ENCODE measurements at places on chromosomes 4 and X.

- no peak for DNase-seq
These were observed 117.6 kb downstream of the MAGEB17 start for GRCh38 chrX:16284842-16285241.

DNA sequence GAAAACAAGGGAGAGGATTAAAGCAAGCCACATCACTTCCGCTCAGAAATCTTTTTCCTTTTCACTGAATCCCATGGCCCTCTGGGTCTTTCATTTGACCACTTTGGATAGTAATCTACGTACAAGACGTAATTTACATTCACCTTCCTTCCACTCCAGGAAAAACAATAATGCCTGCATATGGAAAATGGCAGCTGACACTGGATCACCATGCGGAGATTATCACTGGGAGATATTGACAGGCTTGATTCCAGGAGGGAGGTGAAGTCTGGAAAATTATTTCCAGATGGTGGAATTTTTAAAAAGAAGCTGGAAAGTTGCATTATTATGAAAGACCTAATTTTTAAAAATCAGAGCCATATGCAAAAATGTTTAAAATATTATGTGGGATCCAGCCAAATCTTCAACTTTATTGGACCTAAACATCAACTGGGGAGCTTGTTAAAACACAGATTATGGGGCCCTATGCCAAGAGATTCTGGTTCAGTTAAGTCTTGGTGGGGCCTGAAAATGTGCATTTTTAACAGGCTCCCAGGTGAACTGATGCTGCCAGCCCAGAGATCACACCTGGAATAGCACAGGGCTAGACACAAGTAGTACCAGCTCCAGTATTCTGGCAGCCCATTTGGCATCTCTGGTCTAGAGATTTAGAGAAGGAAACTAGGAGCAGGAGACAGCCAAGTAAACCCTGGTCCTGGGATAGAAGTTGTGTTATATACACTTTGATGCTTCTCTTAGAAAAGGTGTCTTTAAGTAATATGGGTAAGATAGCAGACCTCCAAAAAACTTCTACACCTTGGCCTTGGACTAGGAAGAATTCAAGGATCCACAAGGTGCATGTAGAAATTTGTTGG, 290.3 kb upstream of the LDB2 start:
- no peak for DNase-seq

GRCh38 chr4:58587856-58588255, 1477.7 kb upstream of the IGFBP7 start:
- DNase-seq = no peak

DNA sequence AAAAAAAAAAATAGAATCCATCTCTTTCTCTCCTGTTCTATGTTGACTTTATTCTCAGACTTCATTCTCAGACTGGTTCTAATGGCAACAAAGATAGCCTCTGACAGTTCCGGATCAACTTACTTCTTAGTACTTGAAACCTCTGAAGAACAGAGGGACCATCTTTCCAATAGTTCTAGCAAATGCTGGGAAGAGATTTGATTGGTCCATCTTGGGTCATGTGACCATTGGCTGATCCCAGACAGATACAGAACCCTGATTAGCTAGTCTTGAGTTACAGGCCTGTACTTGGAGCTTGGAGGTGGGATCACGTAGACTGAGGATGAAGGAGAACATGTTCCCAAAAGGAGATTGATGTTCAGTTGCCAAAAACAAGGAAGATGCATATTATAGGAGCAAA, 66.9 kb upstream of the STIM2 start:
- no peak for DNase-seq

- no peak for DNase-seq
These were observed 9.3 kb downstream of the SPATA4 start for GRCh38 chr4:176186067-176186466.

GRCh38 chr4:113232194-113232593, 182.7 kb downstream of the ANK2 start:
- no peak for DNase-seq

DNA sequence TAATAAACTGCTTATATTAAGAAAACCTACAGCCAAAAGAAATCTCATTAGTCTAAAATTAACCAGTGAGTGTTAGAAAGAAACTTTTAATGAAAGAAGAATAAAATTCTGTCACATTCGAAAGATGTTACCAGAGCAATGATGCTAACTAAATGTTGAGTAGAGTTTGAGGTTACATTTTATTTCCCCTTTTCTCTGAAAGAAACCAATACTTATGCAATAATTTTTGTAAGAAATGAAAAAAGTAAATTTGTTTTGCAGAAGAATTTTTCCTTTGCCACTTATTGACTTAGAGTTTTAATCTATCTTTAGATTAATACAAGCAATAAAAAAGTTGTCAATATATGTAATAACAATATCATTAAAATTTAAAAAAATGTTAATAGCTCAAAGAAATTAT, 574.0 kb upstream of the GALNTL6 start:
- DNase-seq = no peak

- DNase-seq = no peak
These were observed 11.1 kb downstream of the RASL11B start for GRCh38 chr4:52873191-52873590.

- no peak for DNase-seq
These were observed 19.2 kb downstream of the MAGEB17 start for GRCh38 chrX:16186380-16187007.

DNA sequence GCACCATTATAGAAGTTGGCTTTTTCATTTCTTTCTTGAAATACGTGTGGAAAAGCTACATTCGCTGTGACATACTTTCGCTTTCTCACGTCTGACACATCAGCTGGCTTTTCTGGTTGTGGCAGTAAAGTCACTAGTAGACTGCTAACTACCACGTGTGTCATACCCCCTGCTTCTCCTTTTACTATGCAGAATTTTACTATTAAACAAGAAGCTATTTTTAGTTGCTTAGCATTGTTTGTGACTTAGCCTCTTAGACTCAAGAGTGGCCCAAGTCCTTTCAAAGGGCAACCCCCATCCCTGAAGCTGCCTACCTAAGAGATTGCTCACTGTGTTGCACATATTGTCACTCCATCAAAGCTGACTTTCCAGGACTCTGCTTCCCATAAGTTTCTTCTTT, 2.1 kb upstream of the IL2 start:
- DNase-seq = no peak

DNA sequence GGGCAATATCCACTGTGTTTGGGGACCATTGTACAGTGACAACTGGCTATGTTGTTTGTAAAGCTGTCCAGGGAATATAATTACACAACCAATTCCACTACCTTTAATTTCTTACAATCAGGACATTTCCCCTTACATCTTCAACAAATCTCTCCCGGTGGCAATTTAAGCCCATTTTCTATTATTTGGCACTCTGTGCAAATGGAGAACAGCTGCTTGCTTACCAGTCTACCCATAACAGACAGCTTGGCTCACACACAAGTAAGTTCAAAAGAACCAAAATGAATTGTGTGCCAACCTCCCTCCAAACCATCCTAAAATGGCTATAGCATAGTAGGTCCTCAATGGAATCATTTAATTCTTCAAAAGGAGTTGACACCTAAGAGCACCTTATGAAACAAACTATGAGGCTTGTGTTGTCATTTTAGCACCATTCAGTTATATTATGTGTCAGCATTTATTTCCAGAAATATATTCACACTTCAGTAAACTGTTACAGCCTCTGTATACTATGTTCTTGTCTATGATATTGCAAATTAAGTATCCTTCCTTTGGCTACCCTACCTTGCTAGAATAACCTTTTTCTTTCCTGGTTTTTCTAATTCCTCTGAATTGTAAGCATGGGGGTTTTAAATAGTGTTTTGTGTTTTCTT, 18.4 kb downstream of the GABRA4 start:
- no peak for DNase-seq

- DNase-seq = no peak
These were observed 195.9 kb downstream of the SCFD2 start for GRCh38 chr4:53169695-53170617.

DNA sequence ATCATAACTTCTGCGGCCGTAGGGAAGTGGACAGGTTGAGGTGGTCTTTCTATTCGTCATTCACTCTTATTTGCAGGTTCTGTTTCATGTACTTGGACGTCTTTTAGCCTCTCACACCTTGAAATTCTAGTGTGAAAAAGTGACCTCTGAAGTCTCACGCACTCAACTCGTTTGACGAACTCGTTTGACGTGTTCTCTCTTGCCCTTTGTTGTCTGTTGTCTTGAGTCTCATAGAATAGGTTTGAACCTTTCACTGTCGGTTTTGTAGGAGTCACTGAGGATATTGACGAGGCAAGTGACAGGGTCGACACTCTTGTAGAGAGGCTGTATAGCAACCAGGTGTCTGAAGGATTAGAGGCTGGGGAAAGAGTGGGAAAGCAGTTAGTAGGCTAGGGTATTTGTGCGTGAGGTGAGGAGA, 1.1 kb upstream of the PGRMC2 start:
- peak; percentile 21 for DNase-seq

DNA sequence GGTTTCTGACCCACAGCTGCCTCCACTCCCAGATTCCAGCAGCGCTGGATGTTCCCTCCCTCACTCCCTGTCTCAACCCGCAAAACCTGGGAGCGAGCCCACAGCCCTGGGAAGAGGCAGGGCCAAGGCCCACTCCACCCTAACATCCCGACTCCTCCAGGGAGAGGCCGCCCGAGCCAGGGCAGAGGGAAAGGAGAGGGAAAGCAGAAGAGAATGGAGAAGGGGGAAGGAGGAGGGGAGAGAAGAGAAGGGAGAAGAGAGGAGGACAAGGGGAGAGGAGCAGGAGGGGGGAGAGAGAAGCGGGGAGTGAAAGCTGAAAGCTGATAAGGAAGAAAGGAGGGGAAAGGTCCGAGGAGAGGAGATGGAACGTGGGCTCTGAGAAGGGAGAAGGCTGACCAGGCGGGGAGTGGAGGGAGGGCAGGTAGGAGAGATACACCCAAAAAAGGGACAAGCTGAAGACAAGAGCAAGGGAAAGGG, 120.2 kb upstream of the PJA1 start:
- no peak for DNase-seq

DNA sequence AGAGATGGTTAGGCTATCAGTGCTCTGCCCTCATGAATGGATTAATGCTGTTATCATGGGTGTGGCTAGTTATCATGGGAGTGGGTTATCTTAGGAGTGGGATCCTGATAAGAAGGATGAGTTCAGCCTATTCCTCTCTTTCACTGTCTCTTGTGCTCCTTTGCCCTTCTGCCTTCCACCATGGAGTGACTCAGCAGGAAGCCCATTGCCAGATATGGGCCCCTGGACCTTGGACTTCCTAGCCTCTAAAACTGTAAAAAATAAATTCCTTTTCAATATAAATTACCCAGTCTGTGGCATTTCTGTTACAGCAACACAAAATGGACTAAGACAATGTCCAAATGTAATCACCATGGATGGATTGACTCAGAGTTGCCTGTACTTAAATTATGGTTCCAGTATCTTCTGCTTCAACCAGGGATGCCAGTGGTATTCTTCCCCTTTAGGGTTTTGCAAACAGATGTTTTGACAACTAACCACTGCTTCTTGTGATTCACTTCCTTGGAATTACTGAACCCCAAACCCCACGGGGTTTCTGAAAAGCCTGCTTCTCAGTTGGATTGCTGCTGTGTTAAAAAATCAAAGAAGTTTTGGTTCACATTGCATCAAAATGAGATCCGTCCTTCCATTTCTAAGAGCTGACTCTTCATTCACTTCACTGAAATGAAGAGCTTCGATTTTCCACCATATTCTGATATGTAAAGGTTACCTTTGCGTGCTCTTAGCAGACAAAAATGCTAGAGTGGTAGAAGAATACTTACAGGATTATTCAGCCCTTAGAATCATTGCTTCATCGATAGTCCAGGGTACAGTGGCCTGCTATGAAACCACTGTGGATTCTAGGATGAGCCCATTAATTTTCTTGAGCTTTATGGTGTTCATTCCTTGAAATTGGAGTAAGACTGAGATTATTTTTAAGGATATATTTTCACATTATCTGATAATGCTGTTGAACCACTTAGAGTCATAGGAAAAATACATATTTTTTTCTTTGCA, 107.7 kb downstream of the FRMPD4 start:
- DNase-seq = no peak

GRCh38 chr4:159104694-159105414, 2.0 kb downstream of the RAPGEF2 start:
- DNase-seq = no peak

DNA sequence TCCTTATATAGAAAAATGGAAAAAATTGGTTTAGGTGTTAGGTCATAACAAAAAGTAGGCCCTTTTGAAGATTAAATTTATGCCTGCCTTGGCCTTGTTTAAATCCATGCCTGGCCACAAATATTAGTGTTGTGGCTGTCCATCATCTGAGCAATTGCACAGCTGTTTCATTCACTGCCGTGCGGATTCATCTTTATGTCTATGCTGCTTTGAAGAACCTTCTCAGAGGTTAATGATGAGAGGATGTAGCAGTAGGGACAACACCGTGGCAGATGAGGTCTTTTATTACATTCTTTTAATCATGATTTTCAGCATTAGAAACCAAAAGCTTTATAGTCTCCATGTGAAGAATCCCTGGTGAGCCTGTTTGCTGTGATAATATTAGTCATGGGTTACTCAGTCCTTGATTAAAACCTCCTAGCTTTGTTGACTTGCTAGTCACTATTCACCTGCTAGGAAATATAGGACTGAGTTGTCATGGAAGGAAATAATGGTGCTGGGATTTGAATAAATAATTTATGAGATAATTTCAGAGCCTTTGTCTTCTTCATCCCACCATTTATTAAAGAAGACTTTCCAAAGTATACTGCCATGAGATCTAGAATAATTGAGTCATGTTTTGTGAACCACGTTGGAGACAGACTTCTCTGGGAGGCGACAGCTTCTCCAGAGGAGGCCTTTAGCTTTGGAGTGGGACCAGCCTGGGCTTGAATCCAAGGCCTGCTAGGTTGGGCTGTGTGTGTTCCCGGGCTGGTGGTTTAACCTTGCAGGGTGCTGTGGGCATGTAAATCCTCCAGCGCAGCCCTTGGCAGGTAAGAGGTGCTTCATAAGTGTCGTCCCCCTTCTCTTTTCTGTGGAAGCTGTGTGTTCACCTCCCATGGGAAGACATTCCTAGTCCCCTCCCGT, 53.5 kb downstream of the PTTG2 start:
- DNase-seq = no peak

DNA sequence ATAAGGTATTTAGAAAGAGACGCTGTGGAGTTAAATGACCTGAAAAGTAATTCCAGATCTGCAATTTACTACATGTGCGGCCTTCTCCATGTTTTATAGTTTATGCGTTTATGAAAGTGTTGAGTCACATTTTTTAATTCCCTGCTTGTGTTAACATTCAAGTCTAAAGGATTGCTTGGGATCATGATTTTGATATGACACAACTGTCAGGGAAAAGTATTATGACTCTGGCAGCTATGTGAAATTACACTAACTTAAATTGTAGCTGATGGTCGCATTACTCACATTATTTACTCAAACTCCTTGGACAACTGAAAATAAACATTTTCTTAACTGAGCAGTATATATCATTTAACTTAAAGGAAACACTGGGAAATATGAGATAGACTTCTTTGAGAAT, 14.3 kb upstream of the GABRB1 start:
- DNase-seq = no peak

DNA sequence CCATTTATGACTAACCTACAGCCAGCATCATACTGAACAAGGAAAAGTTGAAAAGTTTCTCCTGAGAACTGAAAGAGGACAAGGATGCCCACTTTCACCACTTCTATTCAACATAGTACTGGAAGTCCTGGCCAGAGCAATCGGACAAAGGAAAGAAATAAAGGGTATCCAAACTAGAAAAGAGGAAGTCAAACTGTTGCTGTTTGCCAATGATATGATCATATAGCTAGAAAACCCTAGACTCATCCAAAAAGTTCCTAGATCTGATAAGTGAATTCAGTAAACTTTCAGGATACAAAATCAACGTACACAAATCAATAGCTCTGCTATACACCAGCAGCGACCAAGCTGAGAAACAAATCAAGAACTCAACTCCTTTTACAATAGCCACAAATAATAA, 64.5 kb downstream of the CENPC start:
- no peak for DNase-seq

- no peak for DNase-seq
These were observed 1092.3 kb downstream of the ARAP2 start for GRCh38 chr4:35151816-35152572.

Measured in HL-60 (cell line).